ENCODE measurements at places on chromosomes 5 and 9. TPM values are rescaled to one million over a fixed set of nuclear protein-coding genes. Genes with fewer than 3 reads are reported as not detected.

PAX5 gene
- not detected for total RNA-seq

KCNN2 gene
- 3.4 TPM for total RNA-seq

PCDHGC5 gene
- 0.51 TPM for total RNA-seq

GBGT1 gene
- 21.3 TPM for total RNA-seq

FGD3 gene
- not detected for total RNA-seq
